ENCODE measurements at places on chromosomes 4 and X. TPM values are rescaled to one million over a fixed set of nuclear protein-coding genes. Genes with fewer than 3 reads are reported as not detected.

COL4A6 gene
- 10.3 TPM for polyA plus RNA-seq

DNA sequence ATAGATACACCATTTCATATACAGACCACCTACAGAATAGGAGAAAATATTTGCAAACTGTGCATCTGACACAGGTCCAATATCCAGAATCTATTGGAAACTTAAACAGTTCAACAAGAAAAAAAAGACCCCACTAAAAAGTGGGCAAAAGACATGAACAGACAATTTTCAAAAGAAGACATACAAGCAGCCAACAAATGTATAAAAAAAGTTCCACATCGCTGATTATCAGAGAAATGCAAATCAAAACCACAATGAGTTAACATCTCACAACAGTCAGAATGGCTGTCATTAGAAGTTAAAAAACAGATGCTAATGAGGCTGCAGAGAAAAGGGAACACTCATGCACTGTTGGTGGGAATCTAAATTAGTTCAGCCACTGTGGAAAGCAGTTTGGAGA, 36.8 kb downstream of the KIAA0232 start:
- no peak for DNase-seq

DNA sequence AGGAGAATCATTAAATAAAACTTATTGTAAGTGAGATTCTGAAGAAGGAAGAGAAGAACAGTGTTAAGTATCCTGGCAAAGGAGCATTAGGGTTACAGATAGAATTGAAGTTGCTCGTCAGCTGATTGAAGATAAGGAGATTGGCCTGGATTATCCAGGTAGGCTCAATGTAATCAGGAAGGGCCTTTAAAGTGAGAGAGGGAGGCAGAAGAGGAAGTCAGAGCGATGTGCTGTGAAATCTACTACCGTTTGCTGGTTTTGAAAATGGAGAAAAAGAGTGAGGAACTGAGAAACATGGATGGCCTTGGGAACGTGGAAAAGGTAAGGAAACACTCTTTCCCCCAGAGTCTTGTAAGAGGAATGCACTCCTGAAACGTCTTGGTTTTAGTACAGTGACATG, 245.7 kb downstream of the ANTXR2 start:
- DNase-seq: no peak

POU4F2 gene
- polyA plus RNA-seq: not detected

- DNase-seq: no peak
These were observed 46.0 kb upstream of the NFKB1 start for GRCh38 chr4:102454981-102455685.

GRCh38 chrX:86104526-86104925, 43.7 kb upstream of the DACH2 start:
- no peak for DNase-seq

- no peak for DNase-seq
These were observed 33.8 kb upstream of the SPANXN1 start for GRCh38 chrX:145213504-145213903.

DNA sequence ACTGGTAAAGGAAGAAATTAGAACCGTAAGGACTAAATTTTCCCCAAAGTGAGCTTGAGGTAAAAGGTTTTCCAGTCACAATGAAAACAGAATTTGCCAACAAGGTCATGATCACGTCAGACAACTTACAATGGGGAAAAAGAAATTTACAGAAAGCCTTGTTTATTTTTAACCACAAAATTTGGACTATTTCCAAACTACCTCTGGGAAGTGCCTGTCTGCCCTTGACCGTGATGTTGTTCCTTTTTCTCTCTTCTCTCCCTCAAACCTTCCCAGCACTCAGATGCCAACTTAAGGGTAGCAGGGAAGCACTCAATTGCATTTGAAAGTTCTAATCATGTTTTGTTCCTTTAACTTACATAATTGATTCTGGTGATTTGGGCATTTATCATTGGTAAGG, 32.5 kb downstream of the MEPE start:
- DNase-seq: no peak

DNA sequence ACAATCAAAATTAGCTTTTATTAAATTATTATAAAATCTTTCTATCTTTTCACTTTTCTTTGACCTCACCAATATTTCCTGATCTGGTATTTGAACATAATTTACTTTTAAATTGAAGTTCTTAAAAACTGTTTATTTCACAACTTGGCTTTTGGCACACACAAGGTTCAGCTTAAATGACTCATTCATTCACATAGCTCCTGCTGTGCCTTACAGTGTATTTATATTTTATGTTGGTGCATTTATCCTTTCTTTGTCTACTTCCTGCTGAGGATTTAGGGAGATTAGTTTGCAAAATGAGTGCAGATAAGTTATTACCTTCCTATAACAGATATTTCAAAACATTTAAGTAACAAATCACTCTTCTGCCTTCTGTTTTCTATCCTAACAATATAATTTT, 430.6 kb downstream of the DTHD1 start:
- DNase-seq: no peak

- DNase-seq: peak; percentile 72
These were observed 57.2 kb upstream of the FAM9C start for GRCh38 chrX:13101441-13102139.

DNA sequence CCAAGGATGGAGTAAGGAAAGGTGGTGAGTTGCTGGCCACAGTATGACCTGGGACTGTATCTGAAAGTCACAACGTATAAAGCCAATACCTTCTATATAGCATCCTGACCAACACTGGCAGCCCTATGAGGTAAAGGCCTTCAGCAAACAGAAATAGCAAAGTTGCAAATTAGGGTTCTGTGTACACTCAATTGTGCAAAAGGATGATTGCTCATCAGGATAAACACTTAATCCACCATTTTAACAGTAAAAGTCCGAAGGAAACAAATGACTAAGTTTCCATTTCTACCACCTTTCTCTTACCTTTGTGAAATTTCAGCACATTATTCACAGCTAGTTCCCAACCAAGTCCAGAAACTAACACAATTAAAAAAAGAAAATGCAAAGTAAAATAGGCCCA, 1.4 kb upstream of the FNIP2 start:
- no peak for DNase-seq

- DNase-seq: no peak
These were observed 19.1 kb downstream of the VSIG1 start for GRCh38 chrX:108064001-108064400.

GRCh38 chr4:161937596-161937995, 226.2 kb downstream of the FSTL5 start:
- peak; percentile 21 for DNase-seq

ARSJ gene
- polyA plus RNA-seq: 2.5 TPM

- peak; percentile 49 for DNase-seq
These were observed 209.1 kb upstream of the HCCS start for GRCh38 chrX:10902001-10902400.

GRCh38 chr4:139392797-139393196, 61.1 kb upstream of the RAB33B start:
- no peak for DNase-seq

DIAPH2 gene
- polyA plus RNA-seq: 3.3 TPM

- DNase-seq: peak; percentile 44
These were observed 104.3 kb upstream of the RAPGEF2 start for GRCh38 chr4:158998624-158999023.

SPACA5B gene
- polyA plus RNA-seq: not detected

- no peak for DNase-seq
These were observed 72.5 kb upstream of the GRXCR1 start for GRCh38 chr4:42819863-42820514.

- no peak for DNase-seq
These were observed 35.3 kb upstream of the VSIG4 start for GRCh38 chrX:66074920-66075879.

UGT2B15 gene
- not detected for polyA plus RNA-seq

DNA sequence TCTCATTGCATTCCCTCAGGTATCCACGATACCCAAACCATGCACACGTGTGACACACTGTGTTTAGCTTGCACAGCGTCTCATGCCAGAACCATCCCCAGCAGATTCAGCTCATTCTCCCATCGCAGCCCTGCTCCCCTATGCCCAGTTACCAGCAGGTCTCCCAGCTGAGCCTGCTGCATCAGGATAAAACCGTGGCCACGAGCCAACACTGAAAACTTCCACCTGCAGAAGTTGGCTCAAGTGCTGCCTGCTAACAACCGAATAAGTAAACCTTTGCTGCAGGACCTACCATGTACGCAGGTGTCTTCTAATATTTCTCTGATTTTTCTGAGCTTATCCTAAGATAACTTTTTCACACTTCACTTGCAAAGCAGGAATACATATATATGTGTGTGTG, 120.4 kb upstream of the STS start:
- no peak for DNase-seq

GRCh38 chrX:24927372-24927771, 88.4 kb downstream of the ARX start:
- DNase-seq: no peak

GRCh38 chr4:25860586-25861279, 2.1 kb downstream of the SEL1L3 start:
- DNase-seq: no peak

AFM gene
- 0.03 TPM for polyA plus RNA-seq

DNA sequence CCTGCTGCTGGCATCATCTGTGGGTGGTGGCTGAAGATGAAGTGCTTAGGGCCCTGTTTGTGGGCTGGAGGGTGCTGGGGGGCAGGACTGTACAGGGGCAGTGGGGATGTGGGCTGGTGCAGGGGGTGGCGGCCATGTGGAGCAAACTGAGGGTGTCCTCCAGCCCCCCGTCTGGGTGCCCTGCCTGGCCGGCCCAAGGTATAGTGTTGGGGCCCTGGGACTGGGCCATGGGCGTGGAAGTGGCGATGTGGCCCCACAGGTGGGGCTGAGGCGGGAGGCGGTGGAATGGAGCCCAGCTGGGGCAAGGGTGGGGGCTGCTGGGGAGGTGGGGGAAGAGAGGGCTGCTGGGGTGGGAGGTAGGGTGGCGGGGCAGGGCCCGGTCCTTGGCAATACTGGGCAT, 9.5 kb upstream of the KDM5C start:
- DNase-seq: no peak

DNA sequence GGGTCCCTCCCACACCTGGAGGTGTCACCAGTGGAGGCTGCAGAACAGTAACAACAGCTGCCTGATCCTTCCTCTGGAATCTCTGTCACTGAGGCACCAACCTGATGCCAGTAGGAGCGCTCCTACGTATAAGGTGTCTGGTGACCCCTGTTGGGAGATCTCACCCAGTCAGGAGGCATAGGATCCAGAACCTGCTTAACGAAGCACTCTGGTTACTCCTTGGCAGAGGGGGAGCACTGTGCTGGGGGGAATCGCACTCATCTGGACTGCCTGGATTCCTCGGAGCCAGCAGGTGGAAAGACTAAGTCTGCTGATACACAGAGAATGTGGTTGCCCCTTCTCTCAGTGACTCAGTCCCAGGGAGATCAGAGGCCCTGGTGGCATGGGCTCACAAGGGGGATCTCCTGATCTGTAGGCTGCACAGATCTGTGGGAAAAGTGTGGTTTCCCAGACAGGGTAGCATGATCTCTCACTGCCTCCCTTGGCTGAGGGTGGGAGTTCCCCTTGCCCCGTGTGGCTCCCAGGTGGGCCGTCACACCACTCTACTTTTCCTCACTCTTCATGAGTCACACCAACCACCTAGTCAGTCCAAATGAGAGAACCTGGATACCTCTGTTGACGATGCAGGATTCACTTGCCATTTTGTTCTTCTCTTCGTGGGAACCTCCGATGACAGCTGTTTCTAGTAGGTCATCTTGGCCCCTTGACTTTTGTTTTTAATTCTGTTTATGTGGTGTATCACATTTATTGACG, 305.9 kb downstream of the IDS start:
- DNase-seq: no peak

ADGRL3 gene
- polyA plus RNA-seq: 0.22 TPM

- no peak for DNase-seq
These were observed 16.8 kb upstream of the EPGN start for GRCh38 chr4:74291471-74291870.

- DNase-seq: no peak
These were observed 19.4 kb downstream of the FHIP1A start for GRCh38 chr4:151428346-151428745.

CLIC2 gene
- 0.03 TPM for polyA plus RNA-seq

CCDC110 gene
- not detected for polyA plus RNA-seq

- DNase-seq: peak; percentile 72
These were observed 1008.8 kb upstream of the DIAPH2 start for GRCh38 chrX:95675794-95676193.

DNA sequence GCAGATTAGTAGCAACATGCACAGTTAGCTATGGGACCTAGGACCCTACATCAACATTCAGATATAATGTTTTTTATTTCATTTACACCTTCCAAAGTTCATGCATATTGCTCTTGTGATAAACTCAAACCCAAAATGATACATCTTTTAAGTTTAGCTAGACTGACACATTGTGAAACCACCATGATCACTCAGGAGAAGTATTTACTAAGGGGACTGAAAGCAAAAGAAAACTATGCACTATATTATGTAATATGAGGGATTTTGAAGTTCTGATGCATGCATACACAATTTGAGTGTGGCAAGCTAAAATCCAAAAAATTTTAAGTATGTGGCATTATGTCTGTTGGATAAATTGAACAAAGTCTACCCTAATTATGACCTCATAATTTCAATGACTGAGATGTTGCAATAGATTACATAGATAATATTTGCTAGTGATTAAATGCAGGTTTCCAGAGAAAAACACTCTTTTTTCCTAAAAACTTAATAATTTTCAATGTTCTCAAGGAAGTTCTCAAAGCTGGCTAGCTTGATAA, 914.8 kb upstream of the GRIA3 start:
- DNase-seq: peak; percentile 18

DNA sequence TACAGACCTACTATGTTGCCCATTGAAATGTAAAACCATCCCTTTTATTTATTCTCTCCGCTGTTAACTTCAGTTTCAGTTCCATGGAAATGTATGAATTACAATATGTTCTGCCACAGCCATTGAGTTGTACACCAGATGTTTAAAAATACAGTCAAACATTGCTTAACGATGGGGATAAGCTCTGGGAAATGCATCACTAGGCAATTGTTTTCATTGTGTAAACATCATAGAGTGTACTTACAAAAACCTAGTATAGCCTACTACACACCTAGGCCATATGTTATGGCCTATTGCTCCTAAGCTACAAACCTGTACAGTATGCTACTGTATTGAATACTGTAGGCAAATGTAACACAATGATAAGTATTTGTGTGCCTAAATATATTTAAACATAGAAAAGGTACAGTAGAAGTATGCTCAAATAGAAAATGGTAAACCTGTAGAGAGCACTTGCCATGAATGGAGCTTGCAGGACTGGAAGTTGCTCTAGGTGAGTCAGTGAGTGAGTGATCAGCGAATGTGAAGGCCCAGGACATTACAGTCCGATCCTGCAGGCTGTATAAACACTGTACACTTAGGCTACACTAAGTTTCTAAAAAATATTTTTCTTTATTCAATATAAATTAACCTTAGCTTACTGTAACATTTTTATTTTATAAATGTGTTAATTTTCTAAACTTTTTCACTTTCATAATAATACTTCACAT, 2.7 kb upstream of the PF4V1 start:
- DNase-seq: no peak

VCX3B gene
- not detected for polyA plus RNA-seq

GRCh38 chrX:69815519-69815918, 199.6 kb downstream of the EDA start:
- no peak for DNase-seq

GRCh38 chrX:103823591-103823990, 8.5 kb downstream of the RAB9B start:
- no peak for DNase-seq

GRCh38 chrX:102840871-102841705, 96.0 kb upstream of the RAB40AL start:
- no peak for DNase-seq

TEC gene
- polyA plus RNA-seq: 0.06 TPM

- no peak for DNase-seq
These were observed 123.4 kb downstream of the ASB9 start for GRCh38 chrX:15146515-15146914.

MRFAP1 gene
- polyA plus RNA-seq: 305 TPM

Measured in foreskin keratinocyte (primary cell).